ENCODE measurements at places on chromosomes 12 and 14. TPM values are rescaled to one million over a fixed set of nuclear protein-coding genes. Genes with fewer than 3 reads are reported as not detected.

DNA sequence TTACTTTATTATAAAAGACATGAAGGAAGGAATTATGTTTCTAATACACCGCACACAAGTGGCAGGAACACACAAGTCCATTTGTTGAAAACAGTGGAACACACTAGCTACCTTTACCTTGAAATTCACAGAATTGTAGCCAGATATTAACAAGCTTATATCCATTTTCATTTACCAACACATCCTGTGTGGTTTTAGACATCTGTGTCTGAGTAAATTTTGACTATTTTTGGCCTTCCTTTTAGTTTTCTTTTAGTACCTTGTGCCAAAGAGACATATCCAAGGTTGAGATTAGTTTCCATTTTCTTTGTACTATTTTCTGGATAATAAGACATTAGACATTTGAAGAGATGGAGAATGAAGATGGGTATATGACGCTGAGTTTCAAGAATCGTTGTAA lies at the start of gene KLRF2:
TSS of gene KLRF2 (plus strand) at position 244 of the 400 bp plus-strand sequence. CDS start at position 351, 107 bp downstream.
- DNase-seq: no peak

GRCh38 chr14:33039311-33039710 lies 100.6 kb downstream of the NPAS3 start:
- no peak for DNase-seq

DNA sequence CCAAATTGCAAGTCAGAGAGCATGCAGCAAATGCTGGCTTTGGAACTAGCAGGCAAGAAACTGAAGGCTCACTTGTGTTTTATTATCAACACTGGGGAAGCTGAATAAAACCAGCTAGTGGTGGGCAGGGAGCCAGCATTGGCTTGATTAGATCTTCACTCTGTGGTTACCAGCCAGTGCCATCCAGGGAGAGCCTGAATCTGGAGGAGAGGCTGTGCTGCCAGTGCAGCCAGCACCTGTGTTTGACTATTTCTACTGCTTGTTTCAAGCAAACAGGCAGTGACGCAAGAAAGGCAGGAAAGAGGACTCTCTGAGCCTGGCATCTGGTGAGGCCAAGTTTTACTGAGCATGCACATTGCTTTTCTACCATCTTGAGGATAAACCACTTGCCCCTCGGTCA lies 247.0 kb downstream of the PHLDA1 start:
- peak; percentile 78 for DNase-seq

- DNase-seq: peak; percentile 35
Measured at GRCh38 chr14:52960627-52961026, 9.8 kb upstream of the FERMT2 start.

- DNase-seq: no peak
Measured at GRCh38 chr12:93325855-93326254, 51.9 kb upstream of the NUDT4 start.

DNA sequence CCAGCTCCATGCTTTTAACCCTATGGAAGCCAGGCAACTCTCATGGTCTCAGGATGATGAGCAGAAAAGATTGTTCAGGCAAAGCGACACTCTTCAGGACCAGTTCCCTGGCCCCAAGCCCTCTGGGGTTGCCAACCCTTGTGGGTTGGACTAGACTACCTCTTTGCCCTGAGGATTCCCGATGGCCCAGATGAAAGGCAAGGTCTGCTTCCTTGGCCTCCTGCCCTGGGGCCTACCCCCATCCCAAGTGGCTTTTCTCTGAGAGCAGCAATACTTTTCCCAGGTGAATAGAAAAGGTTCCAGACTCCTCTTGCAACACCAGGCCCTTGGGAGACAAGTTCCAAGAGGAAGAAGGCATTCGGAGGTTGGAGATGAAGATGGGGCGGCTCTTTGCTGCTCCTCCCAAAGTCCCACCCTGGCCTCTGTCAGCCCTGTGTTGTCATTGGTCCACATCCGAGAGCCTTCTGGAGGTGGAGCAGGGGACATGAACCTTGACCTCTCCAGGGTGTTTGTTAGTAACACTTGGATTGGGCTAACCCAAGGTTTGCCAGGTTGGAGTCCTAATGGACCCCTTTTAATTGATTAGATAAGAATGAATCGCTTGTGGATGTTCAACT lies 131.1 kb downstream of the GCH1 start:
- no peak for DNase-seq

Gene RPS26
- 1,840 TPM for total RNA-seq

Gene ABHD4
- 41.6 TPM for total RNA-seq

- no peak for DNase-seq
Measured at GRCh38 chr12:125271892-125272291, 206.7 kb downstream of the AACS start.

Gene CATSPERB
- 18.7 TPM for total RNA-seq

DNA sequence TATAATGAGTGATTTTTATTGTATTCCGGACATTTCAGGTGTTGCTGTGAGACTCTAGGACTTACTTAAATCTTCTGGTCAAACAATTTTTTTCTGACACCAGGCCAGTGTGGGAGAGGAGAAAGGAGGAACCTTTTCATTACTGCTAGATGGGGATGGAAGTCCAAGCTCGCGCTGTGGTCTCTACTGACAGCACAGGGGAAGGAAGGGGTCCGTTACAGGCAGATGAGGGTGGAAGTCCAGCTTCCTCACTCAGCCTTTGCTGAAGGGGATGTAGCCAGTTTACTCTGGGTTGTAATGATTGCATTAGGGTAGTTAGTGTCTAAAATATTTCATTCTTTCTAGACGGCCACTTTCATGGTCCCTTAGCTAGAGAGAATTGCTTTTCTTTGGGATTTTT lies 26.3 kb upstream of the ST8SIA1 start:
- DNase-seq: no peak

DNA sequence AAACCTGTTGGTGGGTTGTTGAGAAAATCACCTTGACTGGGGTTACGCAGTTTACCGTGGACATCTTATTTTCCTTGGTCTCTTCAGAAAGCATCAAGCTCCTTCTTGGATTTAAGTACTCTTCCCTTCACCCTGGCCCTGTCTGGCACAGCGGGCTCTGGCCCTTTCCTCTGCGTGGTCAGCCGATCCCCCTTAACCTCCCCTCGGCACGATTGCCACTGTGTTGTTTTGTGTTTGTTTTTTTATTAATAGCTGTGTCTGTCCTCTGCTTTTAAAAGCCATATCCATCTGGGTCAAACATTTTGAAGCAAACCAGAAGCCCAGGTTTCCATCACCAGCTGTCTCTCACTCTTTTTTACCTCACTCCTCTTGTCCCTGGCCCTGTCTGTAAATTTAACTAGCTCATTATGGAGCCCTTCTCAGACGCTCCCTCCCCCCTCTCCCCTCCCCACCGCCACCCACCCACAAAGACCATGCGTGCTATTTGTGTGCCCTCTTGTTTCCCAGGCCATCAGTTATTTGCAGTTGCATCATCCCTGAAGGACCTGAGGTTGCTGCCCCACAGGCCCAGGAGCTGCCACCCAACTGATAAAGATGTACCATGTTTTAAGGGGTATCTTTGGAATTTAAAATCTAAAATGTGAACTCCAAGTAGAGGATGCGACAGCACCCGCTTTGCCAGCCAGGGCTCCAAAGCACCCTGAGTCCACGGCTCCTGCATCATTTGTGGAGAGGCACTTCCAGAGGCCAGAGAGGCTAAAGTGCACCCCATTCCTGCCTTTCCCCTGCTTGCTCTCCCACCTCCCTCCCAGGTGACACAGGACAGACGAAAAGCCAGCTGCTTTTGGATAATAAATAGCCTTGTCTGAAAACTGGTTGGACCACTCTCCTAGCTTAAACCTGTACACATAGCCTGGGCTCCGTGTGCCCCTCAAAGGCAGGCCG lies 3.9 kb downstream of the BCL11B start:
- no peak for DNase-seq

DNA sequence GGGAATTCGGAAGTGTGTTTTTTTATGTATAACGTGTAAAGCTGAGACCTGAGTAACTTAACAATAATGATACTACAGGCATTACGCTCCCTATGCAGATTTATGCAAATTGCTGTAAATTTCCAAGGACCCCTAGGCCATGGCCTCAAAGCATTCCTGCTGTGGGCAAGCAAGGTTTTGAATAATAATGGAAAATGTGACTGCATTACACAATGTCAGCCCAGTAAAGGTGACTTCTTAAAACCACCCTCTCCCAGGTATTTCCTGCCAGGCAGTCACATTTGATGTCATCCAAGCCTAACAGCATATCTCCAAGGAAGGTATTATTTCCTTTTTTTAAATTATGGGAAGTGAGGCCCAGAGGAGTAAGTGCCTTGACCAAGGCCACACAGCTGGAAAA lies 621.0 kb downstream of the BCL11B start:
- no peak for DNase-seq

DNA sequence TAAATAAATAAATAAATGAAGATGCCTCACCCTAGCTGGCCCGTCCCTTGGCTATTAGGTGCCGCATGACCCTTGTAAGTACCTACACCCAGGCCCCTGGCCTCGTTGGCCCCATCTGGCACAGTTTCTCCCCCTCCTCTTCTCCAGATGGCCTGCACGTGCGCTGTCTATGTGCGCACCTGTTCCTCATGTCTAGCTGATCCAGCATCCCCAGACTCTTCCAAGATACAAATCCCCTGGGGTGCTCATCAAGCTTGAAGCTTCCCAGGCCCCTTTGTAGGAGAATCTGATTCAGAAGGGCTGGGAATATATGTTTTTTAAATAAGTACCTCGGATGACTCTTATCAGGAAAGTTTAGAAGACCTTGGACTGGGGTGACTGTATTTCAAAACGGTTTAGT lies 133.3 kb downstream of the CHST11 start:
- no peak for DNase-seq

Gene NGB
- not detected for total RNA-seq

DNA sequence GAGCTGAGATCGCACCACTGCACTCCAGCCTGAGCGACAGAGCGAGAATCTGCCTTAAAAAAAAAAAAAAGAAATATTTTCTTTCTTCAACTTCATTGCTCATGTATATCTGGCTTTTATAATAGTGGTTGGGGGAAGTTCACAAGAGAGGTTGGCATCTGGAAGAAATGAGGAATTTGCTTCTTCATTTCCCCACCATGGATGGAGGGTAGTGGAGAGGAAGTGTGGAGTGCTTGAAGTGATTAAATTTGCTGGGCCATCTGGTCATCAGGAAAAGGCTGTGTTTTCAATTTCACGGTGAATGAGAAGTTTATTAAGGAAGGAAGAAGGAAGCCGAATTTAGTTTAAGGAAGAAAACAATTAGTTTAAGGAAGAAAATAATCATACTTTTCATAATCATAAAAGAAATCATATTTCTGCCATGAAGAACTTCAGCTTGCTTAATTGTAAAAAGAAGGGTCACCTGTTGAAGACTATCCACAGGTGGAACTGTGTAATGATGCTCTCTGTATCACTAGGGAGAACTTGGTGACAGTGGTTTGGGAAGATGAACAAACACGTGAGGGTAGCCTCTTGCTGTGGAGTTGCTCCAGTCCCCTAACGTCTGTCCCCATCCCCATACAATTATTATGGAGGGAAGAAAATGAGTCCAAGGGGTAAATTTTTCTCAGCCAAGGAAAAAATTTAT lies 197.3 kb upstream of the ARHGAP5 start:
- DNase-seq: no peak

DNA sequence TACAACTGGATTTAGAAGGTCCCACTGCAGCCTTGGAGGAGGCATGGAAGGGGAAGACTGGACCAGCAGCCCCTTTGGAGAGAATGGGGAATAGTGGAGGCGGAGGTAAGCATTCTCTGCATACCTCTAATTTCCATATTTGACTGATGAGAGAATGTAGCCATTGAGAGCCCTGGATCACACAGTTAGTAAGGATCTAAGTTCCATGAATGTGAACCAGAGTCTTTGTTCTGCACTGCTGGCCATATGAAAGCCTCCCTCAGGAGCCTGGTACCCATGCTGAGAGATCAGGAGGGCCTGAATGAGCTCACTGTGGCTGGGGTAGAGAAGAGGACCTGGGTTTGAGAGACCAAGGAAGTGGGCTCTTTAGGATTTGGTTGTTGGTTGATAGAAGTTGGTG lies 192.1 kb downstream of the TMEM132C start:
- no peak for DNase-seq

- DNase-seq: no peak
Measured at GRCh38 chr12:108709697-108710096, 21.6 kb downstream of the CORO1C start.

GRCh38 chr14:103398427-103399195 lies 13.4 kb downstream of the MARK3 start:
- no peak for DNase-seq

DNA sequence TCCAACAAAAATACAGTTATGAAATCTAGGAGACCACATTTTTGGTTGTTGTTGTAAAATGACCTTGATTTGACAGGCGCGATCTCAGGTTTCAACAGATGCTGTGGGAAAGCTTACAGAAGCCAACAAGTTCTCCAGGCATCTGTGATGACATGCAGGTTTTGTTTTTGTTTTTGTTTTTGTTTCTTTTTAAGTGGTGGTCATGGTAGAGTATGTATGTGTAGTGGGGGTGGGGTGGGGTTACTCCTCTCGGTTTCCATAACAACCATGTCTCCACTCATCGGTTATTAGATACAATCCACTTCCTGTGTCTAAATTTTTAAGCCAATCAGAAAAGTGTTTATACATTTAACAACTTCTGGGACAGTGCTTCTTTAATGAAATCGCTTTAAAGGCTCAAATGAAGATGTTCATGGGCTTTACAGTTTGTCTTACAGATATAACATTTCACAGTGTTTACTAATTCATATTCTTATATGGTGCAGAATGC lies 199.9 kb upstream of the FOXN3 start:
- no peak for DNase-seq

DNA sequence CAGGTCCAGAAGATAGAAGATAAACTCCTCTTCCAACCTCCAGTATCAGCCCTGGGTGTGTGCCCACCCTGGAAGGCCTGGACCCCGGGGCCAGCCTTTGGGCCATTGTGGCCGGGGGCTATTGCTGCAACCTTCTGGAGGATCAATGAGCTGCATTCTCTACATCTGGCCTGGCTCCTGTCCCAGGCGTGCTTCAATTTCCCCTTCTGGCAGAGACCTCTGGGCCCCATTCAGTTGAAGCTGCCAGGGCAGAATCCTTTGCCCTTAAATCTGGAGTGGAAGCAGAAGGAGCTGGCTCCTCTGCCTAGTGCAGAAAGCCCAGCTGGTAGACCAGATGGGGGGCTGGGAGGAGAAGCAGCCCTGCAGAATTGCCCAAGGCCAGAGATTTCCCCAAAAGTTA lies 10.0 kb downstream of the NYNRIN start:
- DNase-seq: no peak

Gene KRT85
- total RNA-seq: not detected

GRCh38 chr14:35669782-35670181 lies 135.8 kb downstream of the INSM2 start:
- no peak for DNase-seq

GRCh38 chr14:53295985-53296582 lies 143.0 kb upstream of the DDHD1 start:
- no peak for DNase-seq

DNA sequence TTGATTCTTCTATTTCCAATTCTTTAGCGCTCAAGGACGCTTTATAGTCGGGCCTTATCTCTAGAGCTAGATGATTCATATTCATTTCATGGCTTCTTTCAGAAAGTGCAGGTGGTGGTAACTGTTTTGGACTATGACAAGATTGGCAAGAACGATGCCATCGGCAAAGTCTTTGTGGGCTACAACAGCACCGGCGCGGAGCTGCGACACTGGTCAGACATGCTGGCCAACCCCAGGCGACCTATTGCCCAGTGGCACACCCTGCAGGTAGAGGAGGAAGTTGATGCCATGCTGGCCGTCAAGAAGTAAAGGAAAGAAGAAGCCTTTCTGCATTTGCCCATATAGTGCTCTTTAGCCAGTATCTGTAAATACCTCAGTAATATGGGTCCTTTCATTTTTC lies 241.9 kb downstream of the PAWR start:
- DNase-seq: no peak
